Liver (tissue), 10 donors: ENCODE measurements at places on chromosomes 4 and X. TPM values are rescaled to one million over a fixed set of nuclear protein-coding genes. Genes with fewer than 3 reads are reported as not detected.

- no peaks in the 10 kb centered on the region for H3K27me3 ChIP-seq
- H3K27ac ChIP-seq = no peak overlapping the region
- no peak for DNase-seq
- no peaks in the 10 kb centered on the region for H3K36me3 ChIP-seq
- H3K4me1 ChIP-seq = no peaks in the 10 kb centered on the region
These were observed 167.4 kb downstream of the COL4A6 start for GRCh38 chrX:108270739-108271396.

GRCh38 chr4:77141964-77142645 lies 14.9 kb upstream of the CCNG2 start:
- H3K27me3 ChIP-seq = no peaks in the 10 kb centered on the region
- DNase-seq = no peak
- H3K4me3 ChIP-seq = no peak overlapping the region

- H3K4me3 ChIP-seq = peak overlapping the region; percentile 44
- DNase-seq = no peak
- no peaks in the 10 kb centered on the region for H3K36me3 ChIP-seq
- H3K4me1 ChIP-seq = peaks cover 26% of the 10 kb centered on the region
These were observed 54.3 kb downstream of the ZFYVE28 start for GRCh38 chr4:2363951-2364653.

- H3K4me3 ChIP-seq = no peak overlapping the region
- H3K36me3 ChIP-seq = no peaks in the 10 kb centered on the region
- no peak overlapping the region for H3K27ac ChIP-seq
- H3K27me3 ChIP-seq = no peaks in the 10 kb centered on the region
- no peak for DNase-seq
These were observed 187.3 kb upstream of the CXCL13 start for GRCh38 chr4:77418333-77418732.

DNA sequence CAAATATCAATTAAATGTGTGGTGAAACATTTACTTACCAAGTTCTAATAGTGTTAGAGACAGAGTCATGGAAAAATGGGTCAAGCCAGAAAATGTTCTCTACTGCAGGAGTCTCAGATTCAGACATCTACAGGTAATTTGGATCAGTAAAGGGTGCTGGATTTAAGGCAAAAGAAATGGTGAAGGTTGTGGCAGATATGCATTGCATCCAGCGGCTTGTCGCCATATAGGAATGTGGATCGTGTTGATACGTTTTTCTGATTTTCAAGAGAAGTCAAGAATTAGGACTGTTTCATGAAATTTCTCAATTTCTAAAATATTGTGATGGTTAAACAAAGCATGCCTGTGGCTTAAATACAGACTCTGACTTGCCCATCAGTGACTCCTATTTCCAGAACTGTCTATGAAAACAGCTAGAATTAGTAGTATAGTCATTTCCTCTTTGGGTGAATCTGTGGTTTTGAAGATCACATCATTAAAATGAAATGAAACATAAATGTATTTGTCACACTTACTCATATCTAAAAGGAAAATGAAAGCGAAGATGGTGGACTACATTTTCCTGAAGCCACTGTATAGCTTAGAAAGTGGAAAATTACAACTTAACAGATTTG lies 110.1 kb upstream of the VEGFC start:
- H3K27ac ChIP-seq = no peak overlapping the region
- no peaks in the 10 kb centered on the region for H3K36me3 ChIP-seq
- no peaks in the 10 kb centered on the region for H3K4me1 ChIP-seq
- H3K27me3 ChIP-seq = peaks cover 6% of the 10 kb centered on the region

DNA sequence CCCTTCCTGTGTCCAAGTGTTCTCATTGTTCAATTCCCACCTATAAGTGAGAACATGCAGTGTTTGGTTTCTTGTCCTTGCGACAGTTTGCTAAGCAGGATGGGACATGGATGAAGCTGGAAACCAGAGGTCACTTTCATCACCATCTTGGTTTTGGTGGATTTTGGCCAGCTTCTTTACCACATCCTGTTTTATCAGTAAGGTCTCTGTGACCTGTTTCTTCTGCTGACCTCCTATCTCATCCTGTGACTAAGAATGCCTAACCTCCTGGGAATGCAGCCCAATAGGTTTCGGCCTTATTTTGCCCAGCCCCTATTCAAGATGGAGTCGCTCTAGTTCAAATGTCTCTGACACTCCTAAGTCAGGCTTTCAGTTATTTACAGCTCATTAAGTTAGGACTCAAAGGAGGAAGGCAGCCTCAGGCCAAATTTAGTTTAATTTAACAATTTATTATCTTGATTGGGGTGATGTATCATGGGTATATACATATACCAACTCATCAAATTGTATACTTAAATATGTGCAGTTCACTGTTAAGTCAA lies 169.9 kb upstream of the NDP start:
- no peak overlapping the region for H3K4me3 ChIP-seq
- no peaks in the 10 kb centered on the region for H3K36me3 ChIP-seq
- no peaks in the 10 kb centered on the region for H3K27me3 ChIP-seq
- DNase-seq = no peak

DNA sequence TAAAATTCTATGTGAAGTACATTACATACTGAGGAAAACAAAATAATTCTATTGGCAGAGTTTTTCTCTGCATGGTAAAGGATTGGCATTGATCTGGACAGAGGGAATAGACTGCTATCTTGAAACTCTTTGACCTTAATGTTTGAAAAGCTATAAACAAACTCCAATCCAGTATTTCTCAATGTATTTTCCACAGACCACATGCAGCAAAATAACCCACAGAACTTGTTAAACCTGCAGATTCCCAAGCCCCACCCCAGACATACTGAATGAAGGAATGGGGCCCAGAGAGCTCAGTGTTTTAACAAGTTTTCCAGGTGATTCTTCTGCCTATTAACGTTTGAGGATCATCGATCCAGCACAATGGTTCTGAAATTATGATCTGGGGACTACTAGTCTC lies 15.7 kb downstream of the RNF128 start:
- no peaks in the 10 kb centered on the region for H3K27me3 ChIP-seq
- peaks cover 6% of the 10 kb centered on the region for H3K4me1 ChIP-seq
- DNase-seq = no peak
- no peak overlapping the region for H3K4me3 ChIP-seq
- H3K27ac ChIP-seq = no peak overlapping the region

GRCh38 chr4:111011458-111011857 lies 388.6 kb upstream of the PITX2 start:
- no peaks in the 10 kb centered on the region for H3K36me3 ChIP-seq
- no peaks in the 10 kb centered on the region for H3K27me3 ChIP-seq
- no peaks in the 10 kb centered on the region for H3K4me1 ChIP-seq
- H3K27ac ChIP-seq = no peak overlapping the region
- no peak overlapping the region for H3K4me3 ChIP-seq
- no peak for DNase-seq

- no peaks in the 10 kb centered on the region for H3K4me1 ChIP-seq
- H3K36me3 ChIP-seq = no peaks in the 10 kb centered on the region
- no peak for DNase-seq
- no peak overlapping the region for H3K27ac ChIP-seq
- H3K27me3 ChIP-seq = no peaks in the 10 kb centered on the region
These were observed 22.3 kb upstream of the NSG1 start for GRCh38 chr4:4364486-4365208.

DNA sequence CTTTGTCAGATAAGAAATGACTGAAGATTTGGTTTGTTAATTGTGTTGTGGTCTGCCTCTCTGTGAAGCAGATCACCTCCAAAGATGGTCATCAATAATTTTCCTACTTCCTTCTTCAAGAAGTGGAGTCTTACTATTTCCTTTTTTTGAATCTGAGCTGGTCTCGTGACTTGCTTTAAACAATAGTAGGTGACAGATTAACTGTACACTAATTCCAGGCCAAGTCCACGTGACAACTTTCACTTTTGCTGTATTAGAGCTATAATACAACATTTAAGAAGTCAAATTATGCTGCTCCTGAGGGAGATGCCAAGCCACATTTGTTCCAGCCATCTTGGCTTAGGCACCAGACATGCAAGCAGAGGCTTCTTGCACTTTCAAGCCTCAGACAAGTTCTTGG lies 393.8 kb upstream of the GRID2 start:
- H3K27ac ChIP-seq = no peak overlapping the region
- no peaks in the 10 kb centered on the region for H3K27me3 ChIP-seq
- H3K4me3 ChIP-seq = no peak overlapping the region
- no peak for DNase-seq
- H3K36me3 ChIP-seq = no peaks in the 10 kb centered on the region
- H3K4me1 ChIP-seq = peaks cover 7% of the 10 kb centered on the region

DNA sequence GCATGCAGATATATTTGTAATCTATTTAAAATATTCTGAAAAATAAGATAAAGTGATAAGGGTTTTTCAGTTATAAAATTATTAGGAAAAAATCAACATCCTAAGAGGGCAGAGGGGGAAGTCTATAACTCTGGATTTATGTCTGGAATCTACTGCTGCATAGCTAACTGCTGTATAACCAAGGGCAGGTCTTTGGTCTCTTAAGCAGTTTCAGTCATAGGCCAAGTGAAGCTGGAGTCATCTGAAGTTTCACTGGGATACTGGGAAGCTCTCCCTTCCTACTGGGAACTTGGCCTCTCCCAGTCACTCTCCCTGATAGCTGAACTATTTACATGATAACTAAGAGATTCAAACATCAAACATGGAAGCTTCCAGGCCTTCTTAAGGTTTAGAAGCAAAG lies 1409.9 kb upstream of the PCDH7 start:
- H3K36me3 ChIP-seq = no peaks in the 10 kb centered on the region
- no peaks in the 10 kb centered on the region for H3K27me3 ChIP-seq
- H3K4me3 ChIP-seq = no peak overlapping the region
- DNase-seq = no peak
- H3K4me1 ChIP-seq = peaks cover 2% of the 10 kb centered on the region

GRCh38 chrX:111447298-111447697 lies 35.3 kb upstream of the DCX start:
- no peak for DNase-seq
- H3K4me3 ChIP-seq = no peak overlapping the region
- no peaks in the 10 kb centered on the region for H3K36me3 ChIP-seq

DNA sequence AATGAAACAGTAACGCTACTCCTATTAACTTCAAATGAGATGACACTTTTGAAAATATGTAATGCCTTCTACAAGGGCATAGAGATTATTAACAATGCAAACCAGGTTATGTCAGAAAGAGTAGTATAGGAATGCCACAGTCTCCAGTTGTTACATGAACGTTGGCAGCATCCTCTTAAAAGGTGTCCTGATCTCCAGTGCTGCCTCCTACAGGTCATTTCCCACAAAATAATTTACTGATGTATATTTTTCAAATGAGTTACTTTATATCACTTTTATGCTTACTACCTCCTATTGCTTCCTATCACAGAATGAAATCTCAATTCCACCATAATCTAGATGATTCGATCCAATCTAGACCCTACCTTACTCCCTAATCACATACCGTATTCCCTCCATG lies 195.2 kb upstream of the EPHA5 start:
- no peaks in the 10 kb centered on the region for H3K27me3 ChIP-seq
- no peaks in the 10 kb centered on the region for H3K4me1 ChIP-seq
- H3K36me3 ChIP-seq = no peaks in the 10 kb centered on the region
- H3K27ac ChIP-seq = no peak overlapping the region
- no peak overlapping the region for H3K4me3 ChIP-seq

The GABRA4 gene
- polyA plus RNA-seq = not detected

The MAGEA2 gene
- not detected for polyA plus RNA-seq
